ENCODE measurements at places on chromosomes 2 and 18. TPM values are rescaled to one million over a fixed set of nuclear protein-coding genes. Genes with fewer than 3 reads are reported as not detected.
A peak's percentile ranks its signal among the peaks of the same experiment; 100 is the strongest.

TRABD2A gene
- 22.2 TPM for total RNA-seq

GALNT14 gene
- 1.3 TPM for total RNA-seq

WDR75 gene
- 150 TPM for total RNA-seq

NEB gene
- total RNA-seq: 0.46 TPM

CYRIA gene
- 1.8 TPM for total RNA-seq

ZSWIM2 gene
- not detected for total RNA-seq

UGT1A6 gene
- 0.24 TPM for total RNA-seq

NR4A2 gene
- 27.8 TPM for total RNA-seq

CD207 gene
- total RNA-seq: not detected

SULT1C2 gene
- total RNA-seq: not detected

SLC23A3 gene
- total RNA-seq: 0.84 TPM

SP5 gene
- total RNA-seq: not detected

XPO1 gene
- total RNA-seq: 184 TPM

STAT4 gene
- 69.5 TPM for total RNA-seq

COLEC12 gene
- 0.08 TPM for total RNA-seq

GCG gene
- total RNA-seq: not detected

DNA sequence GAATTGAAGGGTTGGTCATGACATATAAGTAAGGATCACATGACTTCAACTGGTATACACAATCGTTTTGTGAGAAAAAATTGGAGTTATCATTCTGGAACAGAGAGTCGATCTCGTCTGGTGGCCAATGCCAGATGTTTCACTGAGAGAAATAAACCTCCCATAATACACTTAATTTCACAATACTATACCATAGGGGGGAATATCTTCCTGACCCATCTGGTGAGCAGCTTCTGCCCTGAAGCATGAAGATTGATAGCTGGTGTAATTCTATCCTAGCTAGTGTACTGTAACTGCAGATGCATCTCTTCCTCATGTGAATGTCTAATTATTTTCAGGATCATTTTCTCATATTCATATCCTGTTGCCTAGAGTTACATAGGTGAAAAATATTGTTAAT is 15.7 kb upstream of the CDH7 start:
- no peak for DNase-seq

- no peak for DNase-seq
Measured at GRCh38 chr2:54556621-54557121, 100.5 kb downstream of the SPTBN1 start.

- DNase-seq: no peak
Measured at GRCh38 chr2:38836791-38837190, 38.9 kb downstream of the DHX57 start.

DNA sequence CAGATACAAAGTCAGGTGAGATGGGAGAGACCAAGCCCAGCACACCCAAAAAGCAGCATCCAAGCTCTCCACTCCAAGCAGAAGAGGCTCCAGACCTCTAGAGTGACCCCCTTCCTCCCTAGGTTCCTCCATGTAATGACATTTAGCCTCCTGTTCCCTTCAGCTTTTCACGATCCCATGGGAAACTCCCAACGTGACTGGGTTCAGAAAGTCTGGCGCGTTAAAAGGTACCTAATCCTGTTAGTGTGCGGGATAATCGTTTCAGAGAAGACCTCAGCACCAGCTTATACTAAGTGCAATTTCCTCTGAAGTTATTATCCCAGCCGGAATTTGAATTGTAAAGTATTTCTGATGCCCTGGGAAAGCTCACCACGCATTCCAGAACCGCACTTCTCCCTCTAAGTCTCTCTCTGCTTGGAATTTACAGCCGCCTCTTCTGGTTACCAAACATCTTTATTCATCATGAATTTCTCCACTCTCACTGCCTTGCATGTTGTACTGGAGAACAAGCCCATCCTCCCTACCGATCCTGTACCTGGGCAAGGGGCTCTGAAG is 46.9 kb downstream of the CCBE1 start:
- no peak for DNase-seq

GRCh38 chr2:76467326-76467725 is 756.6 kb upstream of the GCFC2 start:
- no peak for DNase-seq

GRCh38 chr2:8487461-8487932 is 194.4 kb upstream of the ID2 start:
- DNase-seq: no peak

DNA sequence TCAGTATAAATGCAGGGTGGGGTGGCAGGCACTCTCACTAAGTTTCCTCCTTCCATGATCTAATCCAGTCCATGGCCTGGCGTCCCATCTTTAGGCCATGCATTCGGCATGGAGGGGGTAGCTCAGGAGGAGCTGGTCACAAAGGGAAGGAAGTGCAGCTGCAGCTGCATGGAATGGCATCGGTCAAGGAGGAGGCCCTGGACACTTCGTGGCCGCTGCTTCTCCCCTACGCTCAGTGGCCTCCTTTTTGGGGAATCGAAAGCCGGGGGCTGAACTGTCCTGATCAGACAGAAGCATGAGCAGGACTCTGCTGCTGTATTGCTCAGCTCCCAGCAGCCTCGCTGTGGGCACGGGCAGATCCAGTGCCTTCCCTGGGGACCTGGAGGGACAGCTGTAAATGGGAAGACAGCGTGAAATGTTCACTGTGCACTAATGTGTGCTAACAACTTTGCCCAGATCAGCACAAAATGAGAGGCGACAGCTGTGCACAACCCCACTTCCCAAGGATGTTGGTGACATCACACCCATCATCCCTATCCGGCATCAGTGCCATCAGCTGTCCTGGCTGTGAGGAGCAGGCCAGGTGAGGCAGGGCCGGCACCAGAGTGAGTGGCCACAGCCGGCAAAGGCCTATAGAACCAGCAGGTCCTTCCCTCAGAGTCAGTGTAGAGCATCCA is 520.1 kb upstream of the RAB6C start:
- no peak for DNase-seq

DNA sequence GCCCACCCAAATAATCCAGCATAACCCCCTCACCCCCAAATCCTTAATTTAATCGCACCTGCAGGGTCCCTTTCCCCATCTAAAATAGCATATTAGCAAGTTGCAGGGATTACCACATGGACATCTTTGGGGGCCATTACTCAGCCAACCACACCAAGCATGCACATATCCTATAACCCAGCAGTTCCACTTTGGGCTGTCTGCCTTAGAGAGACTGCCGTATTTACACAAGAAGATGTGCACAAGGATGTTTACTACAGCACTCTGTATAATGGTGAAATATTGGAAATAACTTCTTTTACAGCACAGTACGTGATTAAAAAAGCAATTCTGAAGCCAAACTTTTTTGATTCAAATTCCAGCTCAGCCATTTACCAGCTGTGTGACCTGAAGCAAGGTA is 17.3 kb upstream of the LDLRAD4 start:
- DNase-seq: no peak

DNA sequence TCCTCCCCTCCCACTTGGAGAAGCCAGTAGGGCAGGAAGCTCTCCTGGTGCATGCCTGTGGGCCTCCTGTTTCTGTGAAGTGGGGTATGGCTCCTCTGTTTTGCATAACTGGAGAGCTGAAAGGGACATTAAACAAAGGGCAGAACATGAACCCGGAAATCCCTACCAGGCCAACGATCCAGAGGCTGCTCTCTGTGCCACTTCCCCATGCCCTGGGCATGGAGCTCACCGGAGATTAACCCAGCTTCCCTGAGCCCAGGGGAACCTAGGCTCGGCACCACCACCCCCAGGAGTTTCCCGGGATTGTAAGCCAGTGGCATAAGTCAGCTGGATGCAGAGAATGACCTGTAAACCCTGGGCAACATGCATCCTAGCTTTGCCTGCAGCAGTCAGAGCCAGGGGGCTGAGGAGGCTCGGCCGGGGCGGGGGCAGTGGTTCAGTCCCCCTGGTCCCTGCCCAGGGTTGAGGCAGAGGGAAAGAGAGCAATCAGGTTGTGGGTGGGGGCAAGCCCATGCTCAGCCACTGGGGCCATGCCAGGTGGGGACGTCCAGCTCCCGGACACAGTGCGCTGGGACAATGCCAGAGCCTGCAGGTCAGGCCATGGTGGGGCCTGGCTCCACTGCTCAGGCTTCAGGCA is 49.5 kb downstream of the TIMM21 start:
- no peak for DNase-seq

DNA sequence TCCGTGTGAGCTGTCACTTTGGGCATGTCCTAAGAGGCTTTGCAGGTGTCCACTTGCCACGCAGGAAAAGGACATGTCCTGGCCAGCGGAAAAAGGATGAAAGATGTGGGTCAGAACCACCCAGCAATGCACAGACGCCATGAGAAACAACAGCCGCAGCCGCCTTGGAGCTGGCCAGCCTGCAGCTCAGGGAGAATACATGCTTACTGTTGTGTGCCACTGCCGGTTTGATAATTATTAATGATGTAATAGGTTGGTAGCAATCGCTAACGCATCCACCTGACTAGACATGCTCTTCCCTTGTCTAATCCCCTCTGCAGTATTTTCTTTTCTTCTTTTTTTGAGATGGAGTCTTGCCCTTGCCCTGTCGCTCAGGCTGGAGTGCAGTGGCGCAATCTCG is 221.7 kb downstream of the HAUS1 start:
- DNase-seq: no peak

GRCh38 chr18:33682436-33682835 is 104.4 kb downstream of the ASXL3 start:
- no peak for DNase-seq

DNA sequence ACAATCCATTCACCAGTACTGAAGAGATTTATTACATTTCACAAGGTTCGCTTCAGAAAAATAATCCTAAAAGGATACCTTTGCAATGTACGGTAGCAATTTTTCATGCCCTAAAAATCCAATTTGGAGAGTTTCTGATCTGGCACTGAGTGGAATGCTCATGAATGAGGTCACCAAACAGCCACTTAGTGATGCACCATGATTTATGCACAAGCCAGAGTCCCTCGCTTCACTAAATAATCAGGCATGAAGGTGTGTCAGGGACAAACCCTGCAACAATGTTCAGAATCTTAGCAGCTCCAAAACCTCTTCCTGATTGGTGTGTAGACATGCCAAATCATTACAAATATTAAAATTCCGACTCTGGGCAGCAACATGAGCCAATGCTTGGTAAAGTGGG is 221.1 kb downstream of the CNTNAP5 start:
- no peak for DNase-seq

GRCh38 chr18:79493801-79494211 is 98.1 kb downstream of the NFATC1 start:
- no peak for DNase-seq

DNA sequence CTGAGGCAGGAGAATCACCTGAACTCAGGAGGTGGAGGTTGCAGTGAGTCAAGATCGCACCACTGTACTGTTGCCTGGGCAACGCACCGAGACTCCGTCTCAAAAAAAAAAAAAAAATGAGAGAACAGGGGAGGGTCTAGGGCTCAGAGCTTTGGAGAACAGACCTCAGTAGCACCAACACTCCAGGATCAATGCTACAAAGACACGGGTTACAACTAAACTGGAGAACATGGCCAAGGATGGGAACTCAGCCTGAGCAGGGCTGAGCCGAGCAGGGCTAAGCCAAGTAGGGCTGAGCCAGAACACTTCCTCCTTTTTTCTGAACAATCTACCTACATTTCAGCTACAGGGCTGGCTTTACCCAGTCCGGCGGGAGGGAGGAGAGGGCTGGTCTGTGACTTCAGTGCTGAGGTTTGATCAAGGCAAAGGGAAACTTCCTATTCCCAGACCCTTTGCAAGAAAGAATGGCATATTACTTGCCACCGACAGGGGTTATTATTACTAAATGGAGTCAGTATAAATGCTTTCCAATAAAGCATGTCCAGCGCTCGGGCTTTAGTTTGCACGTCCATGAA is 2.9 kb upstream of the CASP8 start:
- DNase-seq: peak; percentile 26

DNA sequence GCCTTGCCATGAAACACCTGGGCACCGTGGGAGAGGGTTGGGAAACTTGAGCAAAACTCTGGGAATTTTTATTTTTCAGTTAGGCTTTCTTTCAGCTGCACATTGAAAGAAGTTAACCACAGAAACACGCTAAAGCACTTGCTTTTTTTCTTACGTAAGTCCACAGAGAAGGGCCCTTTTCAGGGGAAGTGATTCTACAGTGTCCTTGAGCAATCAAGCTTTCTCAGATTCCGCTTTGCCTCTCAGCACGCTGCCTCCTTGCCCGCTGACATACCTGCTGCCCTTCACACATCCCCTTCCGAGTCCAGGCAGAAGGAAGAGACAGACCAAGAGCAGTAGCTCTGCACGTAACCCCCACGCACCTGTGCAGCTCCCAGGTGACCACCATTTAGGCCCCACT is 135.5 kb upstream of the MYT1L start:
- no peak for DNase-seq

DNA sequence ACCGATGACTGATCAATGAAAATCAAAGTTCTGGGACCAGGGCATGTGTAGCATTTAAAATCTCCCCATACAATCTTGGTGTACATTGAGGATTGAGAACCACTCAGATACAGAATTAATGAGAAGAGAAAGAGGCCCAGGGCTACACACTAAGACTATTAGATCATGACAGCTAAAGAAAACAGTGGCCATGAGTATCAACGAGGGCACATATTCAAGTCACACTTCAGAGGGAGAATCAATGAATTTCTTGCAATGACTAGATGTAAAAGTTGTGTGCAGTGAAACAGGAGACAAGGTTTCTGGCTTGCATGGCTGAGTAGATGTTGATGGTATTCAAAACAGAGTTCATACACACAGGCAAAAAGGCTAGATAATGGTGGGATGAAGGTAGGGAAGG is 29.1 kb downstream of the METTL8 start:
- DNase-seq: no peak

GRCh38 chr18:532632-533031 is 32.1 kb upstream of the COLEC12 start:
- no peak for DNase-seq

DNA sequence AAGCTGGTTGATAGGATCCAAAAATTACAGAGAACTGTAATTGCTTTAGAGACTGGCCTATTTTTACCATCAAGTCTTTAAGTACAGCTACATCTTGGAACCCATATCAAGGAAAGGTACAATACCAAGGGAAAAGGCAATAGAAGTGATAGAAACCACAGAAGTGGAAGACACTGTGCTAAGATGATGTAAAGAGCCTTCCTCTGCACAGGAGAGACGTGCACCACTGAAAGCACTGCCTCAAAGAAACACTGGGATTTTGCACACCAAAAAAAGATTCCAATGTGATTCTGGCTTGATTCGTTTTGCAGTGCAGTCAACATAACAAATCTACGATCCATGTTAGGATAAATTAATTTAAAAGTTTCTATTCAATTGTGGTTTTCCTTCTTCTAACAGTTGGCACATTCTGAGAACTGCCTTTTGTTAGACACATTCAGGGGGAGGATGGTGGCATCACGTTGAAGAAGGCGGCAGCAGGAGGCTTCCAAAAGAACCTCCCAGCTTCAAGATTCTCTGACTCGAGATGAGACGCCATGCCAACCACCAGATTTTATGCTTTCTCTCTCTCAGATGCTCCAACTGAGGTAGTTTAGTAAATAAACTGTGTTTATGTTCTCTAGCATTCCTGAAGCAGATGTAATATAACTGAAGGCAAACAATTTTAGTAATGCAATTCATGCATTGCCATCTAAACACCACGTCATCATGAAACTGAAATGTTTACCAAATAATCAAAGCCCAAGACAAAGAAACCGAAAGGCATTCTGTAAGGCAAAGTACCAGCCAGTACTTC is 102.9 kb downstream of the BCL2 start:
- no peak for DNase-seq

DNA sequence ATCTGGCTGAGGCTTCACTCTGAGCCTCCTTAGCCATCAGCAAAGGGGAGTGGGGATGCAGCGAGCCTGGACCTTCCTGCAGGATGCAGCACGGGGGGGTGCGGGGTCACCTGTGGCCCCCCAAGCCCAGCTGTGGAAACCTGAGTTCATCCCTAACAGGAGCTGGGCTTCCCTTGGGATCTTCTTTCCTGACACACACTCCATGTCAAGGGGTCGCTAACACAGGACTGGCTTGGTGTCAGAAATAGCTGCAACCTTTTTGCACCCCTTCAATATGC is 174.7 kb downstream of the RTP5 start:
- DNase-seq: no peak

All from activated T-cell treated with anti-CD3 and anti-CD28 coated beads, Interleukin-2, amount 50 U/mL, for 4 hours (primary cell).